T-helper 22 cell (primary cell): ENCODE measurements at places on chromosomes 2 and 18.

GRCh38 chr2:209523867-209524266 is 100.0 kb downstream of the MAP2 start:
- no peak for DNase-seq

DNA sequence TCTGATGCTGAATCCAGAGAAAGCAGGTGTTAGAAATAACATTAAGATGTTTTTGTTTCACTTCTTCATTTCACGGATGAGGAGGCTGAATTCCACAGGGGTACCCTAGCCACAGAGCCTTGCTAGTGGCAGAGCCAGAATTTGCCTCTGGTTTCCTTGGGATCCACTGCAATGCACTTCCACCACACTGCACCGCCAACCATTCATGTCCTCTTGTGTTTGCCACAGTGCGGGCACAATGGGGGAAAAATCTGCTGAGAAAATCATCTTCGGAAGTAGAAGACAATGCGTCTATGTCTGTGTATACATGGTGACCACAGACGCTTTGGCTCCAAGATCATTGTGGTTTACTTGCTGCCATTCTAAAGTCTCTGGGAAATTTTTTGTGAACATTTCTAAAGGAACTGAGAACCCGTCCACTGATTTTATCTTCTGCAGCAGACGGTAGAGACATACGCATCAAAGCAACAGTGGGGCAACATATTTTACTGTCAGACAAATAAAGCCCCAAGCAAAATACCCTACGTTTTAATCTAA is 14.9 kb downstream of the ICOS start:
- DNase-seq, result peak; percentile 72

- DNase-seq, result no peak
Measured at GRCh38 chr18:66209656-66210055, 394.2 kb downstream of the CDH19 start.

- DNase-seq, result no peak
Measured at GRCh38 chr2:222433332-222434173, 9.2 kb downstream of the SGPP2 start.

DNA sequence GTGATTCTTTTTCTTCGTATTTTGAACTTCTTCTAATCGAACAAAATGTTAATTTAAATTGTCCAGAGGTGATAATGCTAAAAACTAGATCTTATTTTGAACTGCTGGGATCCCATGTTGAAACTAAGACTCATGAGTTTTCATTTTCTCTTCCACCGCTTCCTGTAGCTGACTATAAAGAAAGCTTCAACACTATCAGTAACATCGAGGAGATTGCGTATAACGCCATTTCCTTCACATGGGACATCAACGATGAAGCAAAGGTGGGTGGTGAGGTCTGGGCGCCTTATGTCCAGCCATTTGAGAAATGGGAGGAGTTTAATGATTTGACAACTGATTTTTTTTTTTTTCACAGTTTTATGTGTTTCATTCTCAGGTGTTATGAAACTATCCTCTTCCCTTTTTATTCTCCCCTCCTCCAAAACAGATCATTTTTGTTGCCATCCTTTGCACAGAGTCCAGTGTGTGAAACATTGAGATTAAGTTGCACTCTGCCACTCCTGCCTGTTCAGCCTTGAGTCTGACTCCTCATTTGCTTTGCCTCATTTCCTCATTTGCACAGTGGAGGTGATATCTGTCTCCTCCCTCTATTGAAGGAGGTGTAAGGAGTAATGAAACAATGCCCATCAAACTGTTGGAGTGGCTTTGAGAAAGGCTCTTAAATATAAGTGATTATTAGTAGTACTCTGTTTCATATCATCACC is 13.8 kb downstream of the GRHL1 start:
- no peak for DNase-seq

GRCh38 chr18:77711096-77711495 is 461.4 kb downstream of the GALR1 start:
- no peak for DNase-seq

- DNase-seq, result no peak
Measured at GRCh38 chr2:6470518-6470917, 395.2 kb downstream of the CMPK2 start.

- no peak for DNase-seq
Measured at GRCh38 chr2:239557516-239557915, 156.7 kb upstream of the HDAC4 start.

DNA sequence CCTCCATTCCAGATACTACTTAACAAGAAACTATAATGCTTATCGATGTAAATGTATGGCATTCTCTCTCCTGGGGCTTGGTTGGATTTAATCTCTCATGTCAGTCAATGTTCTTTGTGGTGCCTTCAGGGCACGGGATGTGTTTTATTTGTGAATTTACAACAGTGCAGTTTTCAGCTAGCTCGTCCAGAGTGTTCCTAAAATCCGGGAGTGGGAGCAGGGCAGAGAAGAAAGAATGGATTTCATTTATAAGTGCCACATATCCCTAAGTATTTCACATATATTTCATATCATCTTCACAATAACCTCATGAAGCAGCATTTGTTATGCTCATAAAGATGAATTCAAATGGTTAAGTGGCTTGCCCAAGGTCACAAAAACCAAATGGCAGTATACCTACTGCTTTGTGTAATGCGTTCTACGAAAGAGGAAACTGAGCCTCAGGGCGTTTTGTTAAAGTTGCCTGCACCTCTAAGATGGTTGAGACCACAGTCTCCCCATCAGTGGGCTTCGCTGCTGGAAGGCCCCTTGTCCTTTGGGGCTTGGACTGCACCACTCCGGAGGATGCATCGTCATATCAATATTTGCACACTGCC is 134.7 kb upstream of the MGAT5 start:
- DNase-seq, result no peak

GRCh38 chr2:16238001-16238761 is 297.8 kb downstream of the MYCN start:
- no peak for DNase-seq

DNA sequence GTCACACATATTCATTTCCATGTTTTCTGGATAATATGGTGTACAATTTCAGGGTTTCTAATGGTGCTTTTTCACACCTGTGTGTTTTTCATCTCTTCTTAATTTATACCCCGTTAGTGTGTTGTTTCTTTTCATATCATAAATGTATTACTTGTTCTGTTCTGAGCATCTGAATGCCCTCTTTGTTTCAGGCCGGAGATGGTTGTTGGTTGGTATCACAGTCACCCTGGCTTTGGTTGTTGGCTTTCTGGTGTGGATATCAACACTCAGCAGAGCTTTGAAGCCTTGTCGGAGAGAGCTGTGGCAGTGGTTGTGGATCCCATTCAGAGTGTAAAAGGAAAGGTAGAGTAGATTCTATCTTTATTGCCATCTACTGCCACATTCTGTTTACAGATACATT is 45.1 kb upstream of the TBR1 start:
- no peak for DNase-seq

DNA sequence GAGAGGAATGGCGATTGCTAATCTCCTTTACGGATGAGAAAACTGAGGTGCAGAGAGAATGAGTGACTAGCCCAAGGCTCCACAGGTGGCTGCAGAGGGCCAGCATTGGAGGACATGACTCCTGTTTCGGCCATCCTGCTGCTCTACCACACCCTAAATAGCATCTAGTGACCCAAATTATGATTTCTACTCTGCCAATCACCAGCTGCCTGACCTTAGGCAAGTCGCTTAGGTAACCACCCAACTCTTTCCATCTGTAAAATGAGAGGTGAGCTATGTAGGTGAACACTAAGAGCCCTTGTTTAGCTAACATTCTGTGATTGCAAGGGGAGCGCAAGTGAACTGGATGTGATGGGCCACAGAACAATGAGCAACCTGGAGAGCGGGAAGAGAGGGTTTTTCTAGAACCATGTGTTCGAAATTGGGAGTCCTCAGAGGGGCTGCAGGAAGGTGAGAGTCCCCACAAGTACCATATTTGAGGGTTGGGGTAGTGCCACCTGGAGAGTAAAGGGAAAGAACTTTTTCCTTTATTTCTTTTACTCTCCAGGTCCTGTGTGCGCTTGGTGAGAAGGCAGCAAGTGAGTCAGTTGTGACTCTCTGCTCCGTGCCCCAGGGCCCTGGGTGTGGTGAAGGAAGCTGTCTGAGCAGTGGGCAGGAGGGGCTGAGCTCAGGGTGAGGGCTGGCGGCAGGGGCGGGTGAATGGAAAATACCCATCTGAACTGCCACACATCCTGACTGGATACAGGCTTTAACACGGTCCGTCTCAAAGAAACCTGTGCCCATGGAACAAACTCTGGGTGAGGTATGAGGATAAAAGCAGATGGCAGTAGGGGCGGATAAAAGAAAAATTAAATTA is 2.4 kb downstream of the CYP27C1 start:
- DNase-seq, result no peak

GRCh38 chr18:69840445-69840844 is 107.2 kb downstream of the CD226 start:
- no peak for DNase-seq

- DNase-seq, result no peak
Measured at GRCh38 chr2:240847817-240848216, 20.8 kb upstream of the AGXT start.

- DNase-seq, result no peak
Measured at GRCh38 chr2:46804794-46805193, 110.8 kb downstream of the MCFD2 start.

DNA sequence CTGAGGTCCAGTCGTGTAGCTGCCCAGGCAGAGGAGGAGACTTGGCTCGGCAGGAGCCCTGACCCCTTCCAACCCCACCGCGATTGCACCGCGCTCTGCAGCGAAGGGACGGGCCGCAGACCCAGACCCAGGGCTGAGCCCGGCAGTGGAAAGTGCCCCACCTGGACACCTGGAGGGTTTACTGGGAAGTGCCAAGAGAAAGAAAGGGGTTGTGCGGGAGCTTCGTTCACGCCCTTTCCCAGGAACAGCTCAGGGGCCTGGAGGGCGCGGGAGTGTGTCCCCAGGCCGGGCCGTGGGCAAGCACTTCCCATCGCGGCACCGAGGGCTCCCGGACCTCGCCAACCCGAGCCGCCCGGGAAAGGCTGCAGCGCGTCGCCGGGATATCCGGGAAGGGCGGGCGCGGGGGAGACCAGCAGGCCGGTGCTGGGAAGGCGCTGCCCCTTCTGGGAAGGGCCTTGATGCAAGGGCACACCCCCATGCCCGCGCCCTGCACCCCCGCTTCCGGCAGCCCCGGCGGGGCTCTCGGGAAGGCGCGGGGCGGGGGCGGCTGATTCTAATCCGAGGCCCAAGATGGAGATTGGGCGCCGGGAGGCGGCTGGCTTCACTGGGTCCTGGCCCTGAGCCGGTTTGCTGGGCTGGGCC is 36.1 kb upstream of the MRPL33 start:
- DNase-seq, result no peak

- DNase-seq, result no peak
Measured at GRCh38 chr2:20207051-20207450, 17.9 kb downstream of the SDC1 start.

GRCh38 chr2:121577381-121577780 is 46.7 kb downstream of the RNU4ATAC start:
- no peak for DNase-seq

DNA sequence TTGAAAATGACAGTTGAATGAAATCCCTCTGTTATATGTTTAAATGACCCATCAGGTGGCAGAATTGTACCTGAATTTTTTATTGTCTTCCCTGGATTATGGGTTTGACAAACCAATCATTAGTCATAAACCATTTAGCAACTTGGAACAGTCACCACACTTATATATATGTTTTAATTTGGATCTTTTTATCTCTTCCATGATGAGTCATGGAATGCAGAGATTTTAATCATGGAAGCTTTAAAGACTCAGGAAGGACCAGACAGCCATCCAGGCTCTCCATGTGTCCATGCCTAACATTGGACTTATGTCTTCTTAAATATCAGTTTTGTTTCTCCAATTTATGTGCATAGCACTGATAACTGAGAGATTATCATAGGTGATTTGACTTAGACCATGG is 188.3 kb upstream of the ZSWIM2 start:
- no peak for DNase-seq
